ENCODE measurements at places on chromosomes 7 and 10.

DNA sequence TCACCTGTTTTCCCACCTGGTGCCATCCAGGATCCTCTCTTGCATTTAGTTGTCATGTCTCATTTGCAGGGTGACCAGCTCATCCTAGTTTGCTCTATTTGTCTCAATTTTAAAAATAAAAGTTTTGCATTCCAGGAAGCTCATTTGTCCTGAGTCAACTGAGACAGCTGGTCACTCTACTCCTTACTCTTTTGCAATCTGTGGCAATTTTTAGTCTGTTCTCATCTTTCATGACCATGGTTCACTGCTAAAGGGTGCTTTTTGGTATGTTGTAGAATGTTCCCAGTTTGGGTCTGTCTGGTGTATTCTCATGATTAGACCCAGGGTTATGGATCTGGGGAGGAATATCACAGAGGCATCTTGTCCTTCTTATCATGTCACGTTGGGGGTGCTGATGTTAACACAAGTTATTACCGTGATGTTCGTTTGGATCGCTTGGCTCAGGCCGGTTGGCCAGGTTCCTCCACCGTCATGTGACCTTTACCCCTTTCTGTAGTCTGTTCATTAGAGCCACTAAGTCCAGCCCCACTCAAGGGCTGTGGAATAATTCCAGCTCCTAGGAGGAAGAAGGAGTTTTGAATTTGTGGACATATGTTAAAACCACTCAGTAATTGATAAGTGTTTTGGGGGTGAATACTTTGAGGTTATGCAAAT is 103.3 kb upstream of the IGFBP3 start:
- DNase-seq: no peak

- peak; percentile 31 for DNase-seq
Observed at GRCh38 chr10:66472156-66472555, 453.7 kb upstream of the LRRTM3 start.

DNA sequence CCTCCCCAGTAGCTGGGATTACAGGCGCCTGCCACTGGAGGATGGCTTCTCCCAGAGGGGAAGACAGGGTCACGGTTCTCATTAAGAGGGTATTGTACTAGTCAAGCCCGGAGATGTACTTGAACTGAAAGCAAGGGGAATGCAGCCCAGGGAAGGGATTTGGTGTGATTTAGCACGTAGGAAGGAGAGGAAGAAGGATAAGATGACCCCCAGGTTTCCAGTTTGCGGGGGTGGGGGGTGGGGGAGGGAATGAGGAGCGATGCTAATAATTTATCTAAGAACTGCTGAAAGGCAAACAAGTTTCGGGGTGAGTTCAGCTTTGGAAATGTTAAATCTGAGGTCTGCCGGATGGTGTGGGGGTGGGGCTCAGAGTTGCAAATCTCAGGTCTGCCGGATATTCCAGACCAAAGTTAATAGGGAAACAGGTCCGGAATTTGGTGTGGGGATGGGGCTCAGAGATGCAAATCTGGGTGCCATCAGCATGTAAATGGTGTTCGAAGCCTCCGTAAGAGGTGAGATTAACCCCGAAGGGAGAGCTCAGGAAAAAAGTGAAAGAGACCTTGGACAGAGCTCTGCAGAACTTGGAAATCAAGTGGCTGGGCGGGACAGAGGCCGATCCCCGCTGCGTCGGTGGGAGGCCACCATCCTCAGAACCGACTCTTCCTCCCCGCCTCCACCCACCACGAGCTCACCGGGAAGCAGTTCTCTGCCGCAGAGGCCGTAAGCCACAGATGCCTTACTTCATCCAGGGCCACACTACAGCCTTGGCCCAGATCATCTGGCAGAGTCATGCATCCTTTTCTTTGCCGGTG is 1.6 kb upstream of the SEPHS1 start:
- no peak for DNase-seq

DNA sequence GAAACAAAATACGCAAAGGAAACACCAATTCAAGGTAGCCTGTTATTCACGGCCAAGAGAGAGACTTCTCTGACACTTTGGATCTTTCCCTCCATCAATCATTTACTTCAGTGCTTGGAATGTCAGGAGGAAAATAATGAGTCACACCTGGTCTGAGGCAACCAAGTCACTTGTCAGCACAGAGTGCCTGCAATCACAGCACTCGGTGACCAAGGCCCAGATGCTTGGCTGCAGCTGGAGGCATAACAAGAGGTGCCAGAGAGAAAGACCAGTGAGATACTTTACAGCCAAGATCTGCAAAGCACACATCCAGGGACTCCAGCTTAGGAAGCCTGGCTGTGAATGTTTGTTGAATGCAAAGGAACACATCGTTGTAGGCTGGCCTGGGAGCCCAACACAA is 33.9 kb downstream of the ASB13 start:
- DNase-seq: no peak

GRCh38 chr7:117164620-117165019 is 158.2 kb downstream of the WNT2 start:
- no peak for DNase-seq

- DNase-seq: no peak
Observed at GRCh38 chr10:44991571-44991970, 9.2 kb upstream of the ZNF22 start.

DNA sequence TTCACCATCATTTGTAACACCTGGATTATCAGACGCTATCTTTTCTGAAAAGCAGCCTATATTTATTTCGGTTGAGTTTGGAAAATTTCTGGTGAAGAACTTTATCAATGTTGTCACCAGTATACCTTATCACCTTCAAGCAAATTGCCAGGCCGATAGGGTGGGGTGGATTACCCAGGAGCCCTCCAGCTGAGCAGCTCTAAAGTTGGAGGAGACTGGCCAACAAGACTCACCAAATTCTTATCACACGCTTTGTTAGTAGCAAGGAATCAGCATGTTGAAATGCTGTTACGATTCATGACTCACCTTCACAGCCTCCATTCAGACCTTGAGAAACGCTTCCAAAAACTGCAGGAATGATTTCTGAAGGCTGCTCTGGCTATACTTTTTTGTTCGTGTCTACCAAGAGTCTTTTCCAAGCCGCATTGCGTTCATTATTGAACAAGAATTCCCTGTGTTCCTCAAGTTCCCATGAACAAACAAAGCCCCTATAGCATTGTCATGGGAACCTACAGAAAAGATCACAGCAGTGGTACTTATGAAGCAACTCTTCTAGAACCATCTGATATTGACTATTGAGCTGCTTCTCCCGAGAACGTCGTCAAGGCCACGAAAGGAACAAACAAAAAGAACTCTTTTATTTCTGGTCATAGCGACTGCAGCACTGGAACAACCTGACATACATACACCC is 291.4 kb downstream of the SFMBT2 start:
- DNase-seq: no peak

- DNase-seq: no peak
Observed at GRCh38 chr10:69919250-69919649, 117.5 kb downstream of the COL13A1 start.

DNA sequence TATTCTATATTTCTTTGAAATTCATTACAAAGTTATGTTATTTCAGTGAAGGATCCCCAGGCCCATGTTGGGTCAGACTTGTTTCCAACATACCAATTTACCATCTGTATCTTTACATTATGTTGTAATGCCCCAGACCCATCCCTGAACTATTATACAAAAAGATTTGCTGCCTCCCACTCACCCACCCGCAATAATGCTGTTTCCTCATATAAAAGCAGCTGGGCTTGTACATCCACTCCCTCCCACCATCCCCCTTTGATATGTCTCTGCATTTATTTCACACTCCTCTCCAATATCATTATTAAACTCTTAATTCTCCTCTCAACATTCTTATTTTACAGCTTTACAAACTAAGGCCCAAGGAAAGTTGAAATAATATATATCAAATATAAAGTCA is 153.7 kb downstream of the DOCK4 start:
- DNase-seq: no peak

DNA sequence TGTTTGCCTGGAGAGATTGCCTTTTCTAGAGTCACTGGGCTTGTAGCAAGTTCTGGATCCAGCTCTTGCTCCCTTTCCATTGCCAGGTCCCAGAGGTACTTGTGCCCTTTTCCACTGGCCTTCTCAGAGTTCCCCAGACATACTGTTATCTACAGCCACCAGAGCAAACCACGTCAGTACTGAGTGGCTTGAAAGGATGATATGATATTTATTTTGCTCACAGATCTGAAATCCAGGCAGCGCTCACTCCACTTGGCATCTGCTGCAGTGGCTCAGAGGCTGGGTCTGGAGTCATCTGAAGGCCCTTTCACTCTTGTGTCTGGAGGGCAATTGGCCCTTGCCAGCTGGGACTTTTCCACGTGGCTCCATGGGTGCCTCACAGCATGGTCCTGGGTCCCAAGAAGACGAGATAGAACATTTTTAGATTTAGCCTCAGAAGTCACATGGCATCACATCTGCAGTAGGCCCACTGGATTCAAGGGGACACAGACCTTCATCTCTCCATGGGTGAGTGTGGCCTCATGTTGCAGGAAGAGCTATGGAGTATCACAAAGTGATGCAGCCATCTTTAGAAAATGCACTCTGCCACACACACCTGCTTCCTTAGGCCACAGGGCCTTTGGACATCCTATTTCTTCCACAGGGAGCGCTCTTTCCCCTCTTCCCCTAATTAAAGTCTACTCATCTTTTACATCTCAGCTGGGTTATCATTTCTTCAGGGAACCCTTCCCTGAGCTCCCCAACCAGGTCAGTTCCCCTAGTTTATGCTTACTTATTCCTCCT is 22.9 kb upstream of the TCF7L2 start:
- no peak for DNase-seq

DNA sequence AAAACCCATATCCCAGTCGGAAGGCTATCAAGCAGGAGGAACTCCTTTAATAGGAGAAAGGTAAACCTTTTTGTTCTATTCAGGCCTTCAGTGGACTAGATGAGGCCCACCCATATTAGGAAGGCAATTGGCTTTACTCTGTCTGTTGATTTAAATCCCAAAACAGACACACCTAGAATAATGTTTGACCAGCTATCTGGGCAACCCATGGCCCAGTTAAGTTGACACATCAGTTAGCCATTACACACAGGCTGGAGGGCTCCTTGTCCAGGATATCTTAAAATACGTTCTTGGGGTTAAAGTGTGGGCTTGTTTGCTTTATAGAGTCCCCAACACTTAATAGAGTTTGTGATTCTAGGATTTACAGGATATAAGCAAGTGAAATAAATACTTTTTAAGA is 339.0 kb upstream of the PRKCQ start:
- DNase-seq: no peak

DNA sequence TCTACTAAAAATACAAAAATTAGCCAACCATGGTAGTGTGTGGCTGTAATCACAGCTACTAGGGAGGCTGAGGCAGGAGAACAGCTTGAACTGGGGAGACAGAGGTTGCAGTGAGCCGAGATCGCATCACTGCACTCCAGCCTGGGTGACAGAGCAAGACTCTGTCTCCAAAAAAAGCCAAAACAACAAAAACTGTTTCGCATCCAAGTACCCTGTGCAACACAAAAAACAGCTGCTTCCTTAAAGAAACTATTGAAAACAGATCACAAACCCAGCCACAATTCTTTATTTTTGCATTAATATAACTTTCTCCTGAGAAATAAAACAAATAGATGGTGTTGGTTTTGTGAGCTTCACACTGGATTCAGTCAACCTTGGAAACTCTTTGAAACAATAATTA is 112.1 kb upstream of the AFAP1L2 start:
- DNase-seq: no peak

DNA sequence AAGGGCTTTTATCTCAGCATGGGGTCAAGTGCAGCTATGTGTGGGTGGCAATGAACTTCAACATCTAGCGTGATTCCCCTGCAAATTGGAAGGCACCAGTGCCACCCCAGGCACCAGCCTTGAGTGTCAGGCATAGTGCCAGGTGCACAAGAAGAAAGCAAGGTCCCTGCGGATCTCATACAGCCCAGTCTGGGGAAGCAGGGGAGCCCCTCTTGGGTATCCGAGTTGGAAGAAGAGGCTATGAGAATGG is 269.0 kb downstream of the RPS24 start:
- DNase-seq: no peak

- no peak for DNase-seq
Observed at GRCh38 chr7:87330316-87330715, 15.1 kb upstream of the CROT start.

- DNase-seq: no peak
Observed at GRCh38 chr10:85594239-85594638, 772.4 kb downstream of the GRID1 start.

DNA sequence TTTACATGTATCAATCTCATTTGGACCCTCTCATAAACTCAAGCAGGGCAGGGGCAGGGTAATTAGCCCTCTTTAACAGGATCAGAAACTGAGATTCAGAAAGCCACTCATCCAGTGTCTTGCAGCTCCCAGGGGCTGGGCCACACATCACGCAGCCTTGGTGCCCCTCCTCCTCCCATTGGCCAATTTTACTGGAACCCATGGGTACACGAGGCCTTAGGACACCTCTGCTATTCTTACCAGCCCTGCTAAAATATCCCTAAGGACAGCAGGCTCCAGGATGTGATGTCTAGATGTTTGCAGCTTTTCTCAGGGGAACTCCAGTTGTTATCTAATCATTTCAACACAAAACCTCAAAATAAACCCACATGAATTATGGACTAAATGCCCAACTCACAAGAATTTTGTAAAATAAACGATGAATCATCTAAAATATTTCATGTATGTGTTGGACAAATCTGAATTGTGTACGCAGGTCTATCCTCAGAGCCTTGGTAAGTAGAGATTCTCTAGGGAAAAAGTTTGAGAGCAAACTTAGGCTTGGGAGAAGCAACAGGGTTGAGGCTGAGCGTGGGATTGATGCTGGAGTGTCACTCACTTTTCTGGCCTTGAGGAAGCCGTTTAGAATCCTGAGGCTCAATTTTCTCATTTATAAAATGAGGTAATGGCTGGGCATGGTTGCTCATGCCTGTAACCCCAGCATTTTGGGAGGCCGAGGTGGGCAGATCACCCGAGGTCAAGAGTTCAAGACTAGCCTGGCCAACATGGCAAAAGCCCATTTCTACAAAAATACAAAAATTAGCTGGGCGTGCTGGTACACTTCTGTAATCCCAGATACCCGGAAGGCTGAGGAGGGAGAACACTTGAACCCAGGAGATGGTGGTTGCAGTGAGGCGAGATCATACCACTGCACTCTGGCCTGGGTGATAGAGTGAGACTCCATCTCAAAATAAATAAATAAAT is 69.7 kb upstream of the TNS3 start:
- DNase-seq: no peak

DNA sequence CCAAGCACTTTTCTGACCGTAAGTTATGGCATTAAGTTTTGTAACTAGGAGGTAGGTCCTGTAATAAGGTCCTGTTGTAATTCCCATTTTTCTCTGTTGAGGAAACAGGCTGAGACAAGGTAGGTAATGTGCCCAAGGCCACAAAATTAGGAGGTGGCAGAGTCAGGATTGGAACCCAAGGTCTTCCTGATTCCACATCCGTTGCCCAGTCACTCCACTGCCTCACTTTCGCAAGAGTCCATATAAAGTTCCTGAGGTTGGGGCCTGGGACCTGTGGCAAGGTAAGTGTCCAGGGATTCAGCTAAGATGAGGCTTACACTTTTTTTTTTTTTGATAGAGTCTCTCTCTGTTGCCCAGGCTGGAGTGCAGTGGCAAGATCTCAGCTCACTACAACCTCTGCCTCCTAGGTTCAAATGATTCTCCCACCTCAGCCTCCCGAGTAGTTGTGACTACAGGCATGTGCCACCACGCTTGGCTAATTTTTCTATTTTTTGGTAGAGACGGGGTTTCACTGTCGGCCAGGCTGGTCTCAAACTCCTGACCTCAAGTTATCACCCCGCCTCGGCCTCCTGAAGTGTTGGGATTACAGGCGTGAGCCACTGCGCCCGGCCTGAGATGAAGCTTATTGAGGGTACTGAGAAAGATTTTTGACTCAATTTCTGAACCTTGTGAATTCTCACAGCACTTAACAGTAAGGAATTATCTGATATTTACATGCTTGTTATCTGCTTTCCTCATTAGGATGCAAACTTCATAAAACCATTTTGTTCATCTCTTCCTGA is 20.3 kb upstream of the GNA12 start:
- DNase-seq: no peak

- DNase-seq: no peak
Observed at GRCh38 chr10:12051241-12051640, 8.6 kb upstream of the UPF2 start.
